Stimulated activated CD8-positive, alpha-beta memory T cell treated with anti-CD3 and anti-CD28 coated beads, Interleukin-4, amount 100 ng/mL, for 24 hours (primary cell): ENCODE measurements at places on chromosomes 13 and 19.

DNA sequence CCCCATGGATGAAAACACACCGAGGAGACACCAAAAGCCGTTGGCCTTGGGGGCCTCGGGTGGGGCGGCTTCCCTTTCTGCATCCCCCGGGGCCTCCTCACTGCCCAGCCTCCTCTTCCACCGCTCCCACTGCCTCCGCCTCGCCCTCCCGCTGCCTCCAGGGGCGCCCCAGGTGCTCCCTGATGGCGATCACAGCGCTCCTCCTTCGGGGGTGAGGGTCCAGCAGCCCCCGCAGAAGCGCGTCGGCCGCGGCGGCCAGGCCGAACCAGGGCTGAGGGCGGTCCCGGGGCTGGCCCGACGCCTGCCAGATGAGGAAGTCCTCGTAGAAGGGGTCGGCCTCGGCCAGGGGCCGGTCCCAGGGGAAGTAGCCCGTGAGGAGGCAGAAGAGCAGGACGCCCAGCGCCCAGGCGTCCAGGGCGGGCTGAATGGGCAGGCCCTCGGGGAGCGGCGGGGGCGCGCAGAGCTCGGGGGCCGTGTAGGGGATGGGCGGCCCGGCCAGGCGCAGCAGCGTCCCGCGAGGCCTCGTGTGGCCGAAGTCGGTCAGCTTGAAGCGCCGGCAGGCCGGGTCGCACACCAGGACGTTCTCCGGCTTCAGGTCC lies 7.2 kb downstream of the SBK2 start:
- no peak for DNase-seq

GRCh38 chr13:43573802-43574514 lies 212.8 kb downstream of the ENOX1 start:
- DNase-seq = no peak

GRCh38 chr19:33273065-33273736 lies 29.1 kb downstream of the CEBPA start:
- DNase-seq = no peak

DNA sequence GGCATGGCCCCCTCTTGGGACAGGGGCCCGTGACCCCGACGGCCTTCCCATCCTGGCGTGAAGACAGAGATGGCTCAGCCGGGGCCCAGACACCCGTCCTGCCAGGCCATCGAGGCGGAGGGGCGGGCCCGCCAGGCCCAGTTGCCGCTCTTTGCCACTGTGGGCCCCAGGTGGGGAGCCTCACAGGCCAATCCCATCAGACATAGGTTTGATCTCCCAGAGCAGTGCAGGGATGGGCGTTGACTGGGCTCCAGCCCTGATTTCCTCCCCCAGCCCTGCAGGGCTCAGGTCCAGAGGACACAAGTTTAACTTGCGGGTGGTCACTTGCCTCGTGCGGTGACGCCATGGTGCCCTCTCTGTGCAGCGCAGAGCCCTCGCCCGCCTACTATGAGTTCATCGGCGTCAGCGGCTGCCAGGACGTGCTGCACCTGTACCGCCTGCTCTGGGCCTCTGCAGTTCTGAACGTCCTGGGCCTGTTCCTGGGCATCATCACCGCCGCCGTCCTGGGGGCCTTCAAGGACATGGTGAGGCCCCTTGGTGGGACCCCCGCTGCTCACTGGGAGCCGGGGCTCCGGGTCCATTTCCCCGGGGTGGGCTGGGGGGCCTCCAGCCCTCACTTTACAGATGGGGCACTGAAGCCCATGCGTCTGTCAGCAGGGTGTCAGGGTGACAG lies 42.4 kb downstream of the TMEM255B start:
- no peak for DNase-seq

DNA sequence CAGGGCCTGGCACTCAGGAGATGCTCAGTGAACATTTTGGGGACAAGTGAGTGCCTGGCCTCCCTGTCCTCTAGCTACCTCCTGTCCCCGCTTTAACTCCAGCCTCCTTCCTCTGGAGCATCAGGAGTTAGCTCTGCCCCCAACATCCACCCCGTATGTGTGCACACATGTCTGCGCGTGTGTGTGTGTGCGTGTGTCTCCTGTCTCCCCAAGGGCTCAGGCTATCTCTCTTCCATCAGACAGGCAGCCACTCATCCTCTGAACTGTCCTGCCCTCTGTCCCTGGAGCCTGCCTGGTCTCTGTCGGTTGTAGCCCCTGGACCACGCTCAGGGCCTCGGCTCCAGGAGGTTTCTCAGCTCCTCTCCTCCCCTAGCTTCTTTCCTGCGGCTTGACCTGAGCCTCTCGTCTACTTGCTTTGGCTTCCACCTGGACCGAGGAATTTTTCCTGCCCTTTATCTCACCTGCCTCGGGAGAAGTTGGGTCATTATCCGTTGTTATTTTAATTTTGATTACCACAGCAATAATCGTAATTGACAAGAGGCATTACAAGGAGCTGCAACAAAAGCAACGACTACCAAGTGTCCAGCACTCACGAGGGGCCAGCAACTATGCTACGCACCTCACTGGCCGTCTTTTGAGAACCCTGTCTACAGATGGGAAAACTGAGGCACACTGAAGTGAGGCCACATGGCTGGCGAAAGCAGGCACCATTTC lies 32.0 kb upstream of the ASF1B start:
- DNase-seq = no peak

- DNase-seq = no peak
Measured at GRCh38 chr13:48909056-48909389, 66.7 kb upstream of the FNDC3A start.

DNA sequence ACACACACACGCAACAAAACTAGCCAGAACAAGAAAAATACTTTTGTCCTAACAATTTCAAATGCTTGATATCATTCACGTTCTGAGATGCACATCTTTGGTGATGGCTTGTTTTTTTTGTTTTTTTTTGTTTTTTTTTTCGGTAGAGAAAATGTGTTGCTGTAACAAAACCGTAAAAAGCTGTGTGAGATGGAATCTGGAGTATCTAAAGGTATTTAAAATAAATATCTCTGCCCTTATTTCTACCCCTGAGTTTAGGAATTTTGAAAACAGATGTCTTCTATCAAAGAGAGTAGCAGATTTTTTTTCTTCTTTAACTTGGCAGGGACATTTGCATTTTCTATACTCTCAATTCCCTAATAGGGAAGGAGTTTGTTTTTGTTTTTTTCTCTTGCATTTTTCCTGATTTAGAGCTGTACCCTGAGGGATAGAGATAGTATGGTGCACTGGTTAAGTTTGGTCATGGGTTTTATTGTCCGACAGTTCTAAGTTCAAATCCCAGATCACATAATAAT lies 446.6 kb downstream of the KLF5 start:
- no peak for DNase-seq

DNA sequence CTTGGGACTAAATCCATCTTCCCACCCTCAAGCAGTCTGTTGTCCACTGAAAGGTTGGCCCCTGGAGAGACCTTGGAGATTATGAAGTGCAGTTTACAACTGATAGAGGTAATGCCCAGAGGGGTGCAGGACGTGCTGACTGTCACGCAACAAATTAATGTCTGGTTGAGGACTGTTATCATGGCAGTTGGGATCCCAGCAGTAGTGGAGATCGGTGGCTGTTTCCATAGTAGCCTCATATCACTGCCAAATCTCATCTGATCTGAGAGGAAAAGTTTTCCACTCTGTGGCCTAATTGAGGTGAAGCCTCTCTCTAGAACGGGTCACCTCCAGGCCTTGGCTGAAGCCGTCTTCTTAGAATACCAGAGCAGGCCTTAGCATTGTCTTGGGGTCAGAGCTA lies 4.1 kb downstream of the TECR start:
- DNase-seq = no peak

GRCh38 chr13:75803164-75803611 lies 167.1 kb downstream of the LMO7 start:
- DNase-seq = no peak

DNA sequence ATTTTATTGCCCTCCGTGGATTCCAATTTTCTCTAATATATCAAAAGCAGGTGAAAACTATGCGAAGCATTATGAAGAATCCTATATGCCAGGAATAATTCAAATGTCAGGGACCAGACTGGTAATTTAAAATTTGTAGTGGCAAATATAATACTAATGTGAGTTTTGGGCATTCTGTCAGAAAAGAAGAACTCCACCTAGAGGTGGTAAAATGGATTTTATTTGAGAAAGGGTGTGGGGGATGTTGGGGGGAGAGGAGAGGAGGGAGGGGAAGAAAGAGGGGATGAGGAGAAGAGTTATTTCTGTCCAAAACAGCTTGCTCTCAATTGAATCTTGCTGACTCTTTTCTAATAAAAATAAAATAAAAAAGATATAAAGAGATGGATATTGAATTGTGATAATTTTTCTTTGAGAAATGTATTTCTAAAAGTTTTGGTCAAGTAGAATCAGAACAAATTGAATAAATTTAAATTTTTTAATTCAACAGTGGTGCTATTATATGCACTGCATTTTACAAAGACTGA lies 929.3 kb upstream of the SLITRK5 start:
- DNase-seq = no peak

- no peak for DNase-seq
Measured at GRCh38 chr13:78228211-78228610, 309.6 kb upstream of the EDNRB start.

DNA sequence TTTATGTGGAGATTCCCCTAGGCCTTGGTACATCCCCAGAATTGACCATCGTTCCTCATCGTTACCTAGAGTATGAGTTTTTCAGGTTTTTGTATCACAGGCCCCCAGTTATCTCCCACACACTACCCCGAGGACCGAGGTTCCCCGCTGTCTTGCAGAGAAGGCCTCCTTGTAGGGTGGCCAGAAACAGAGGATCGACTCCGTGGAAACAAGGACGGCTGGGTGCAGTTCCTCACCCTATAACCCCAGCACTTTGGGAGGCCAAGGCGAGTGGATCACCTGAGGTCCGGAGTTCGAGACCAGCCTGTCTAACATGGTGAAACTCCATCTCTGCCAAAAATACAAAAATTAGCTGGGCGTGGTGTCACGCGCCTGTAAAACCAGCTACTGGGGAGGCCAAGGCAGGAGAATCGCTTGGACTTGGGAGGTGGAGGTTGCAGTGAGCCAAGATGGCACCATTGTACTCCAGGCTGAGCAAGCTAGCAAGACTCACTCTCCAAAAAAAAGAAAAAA lies 720 bp downstream of the ADAT3 start:
- no peak for DNase-seq
